Spleen (tissue), 13 donors: ENCODE measurements at places on chromosomes 12 and 14. TPM values are rescaled to one million over a fixed set of nuclear protein-coding genes. Genes with fewer than 3 reads are reported as not detected.

ASIC1 gene
- 0.16 TPM for polyA plus RNA-seq

DEPDC4 gene
- polyA plus RNA-seq, result 0.22 TPM

GRCh38 chr12:39272871-39273655 lies 169.9 kb downstream of the KIF21A start:
- DNase-seq, result no peak

DNA sequence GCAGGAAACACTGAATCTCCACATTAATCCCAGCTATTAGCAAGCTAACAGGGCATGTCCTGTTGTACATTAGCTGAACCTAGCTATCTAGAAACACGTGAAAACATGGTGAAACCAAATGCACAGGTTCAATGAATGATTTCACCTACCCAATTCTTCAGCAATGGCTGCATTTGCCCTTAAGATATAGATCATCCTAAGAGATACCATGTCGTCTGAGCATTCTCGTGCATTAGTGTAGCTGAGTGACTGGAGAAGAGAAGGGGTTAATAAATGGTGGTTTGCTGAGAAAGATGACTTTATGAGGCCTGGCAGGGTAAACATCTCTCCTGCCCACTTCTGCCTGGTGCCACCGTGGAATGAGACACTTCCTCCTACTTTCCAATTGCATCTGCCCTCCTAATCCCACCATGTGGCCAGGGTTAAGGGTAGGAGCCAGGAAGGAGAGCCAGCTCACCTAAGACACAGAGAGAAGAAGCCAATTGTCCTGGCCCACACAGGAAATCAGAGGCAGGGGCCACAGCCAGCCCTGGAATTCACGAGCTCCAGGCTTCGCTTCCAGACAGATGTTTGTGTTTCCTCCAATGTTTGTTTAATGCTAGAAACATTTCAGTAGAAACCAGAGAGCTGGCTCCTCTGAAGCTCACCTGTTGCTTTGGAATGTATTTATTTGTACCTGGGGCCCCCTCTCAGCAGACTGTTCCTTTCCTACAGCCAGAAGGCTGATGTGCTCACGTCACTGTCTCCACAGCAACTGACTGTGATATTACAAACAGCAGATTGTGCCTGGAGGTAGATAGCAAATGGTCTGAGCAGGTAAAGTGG lies 126.0 kb upstream of the PARP11 start:
- no peak for DNase-seq

DNA sequence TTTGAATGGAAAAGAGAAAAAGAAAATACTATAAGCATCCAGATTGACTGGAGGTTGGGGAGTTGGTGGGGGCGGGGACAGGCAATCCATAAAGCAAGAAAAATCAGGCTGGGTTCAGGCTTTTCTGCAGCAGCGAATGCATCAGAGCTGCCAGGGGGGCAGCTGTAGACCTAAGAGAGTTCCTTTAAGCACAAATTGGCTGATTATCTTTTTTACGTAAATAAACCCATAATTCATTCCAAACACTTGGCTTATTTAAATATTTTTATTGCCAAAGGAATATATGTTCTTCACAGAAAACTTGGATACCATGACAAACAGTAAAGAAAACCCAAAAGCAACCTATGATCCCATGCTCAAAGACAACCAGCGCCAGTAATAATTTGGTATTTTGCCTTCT lies 10.2 kb downstream of the BDKRB2 start:
- DNase-seq, result no peak

DNA sequence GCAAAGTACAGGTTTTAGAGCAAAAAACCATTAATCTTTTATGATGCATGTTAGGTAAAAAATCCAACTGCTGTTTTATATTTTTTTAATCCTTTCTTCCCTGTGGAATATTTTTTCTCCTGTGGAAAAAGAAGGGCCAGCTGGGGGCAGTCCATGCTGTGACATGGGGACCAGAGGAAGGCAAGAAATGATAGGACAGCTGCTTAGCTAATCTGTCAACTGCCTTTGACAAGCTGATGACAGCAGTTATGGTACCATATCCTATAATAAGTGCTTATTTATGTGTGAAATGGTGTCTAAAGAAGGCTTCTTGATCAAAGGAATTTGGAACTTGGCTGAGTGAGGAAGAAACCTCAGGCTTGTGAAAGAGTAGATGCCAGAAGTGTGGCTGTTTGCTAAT lies 452.4 kb upstream of the NOVA1 start:
- DNase-seq, result no peak

DNA sequence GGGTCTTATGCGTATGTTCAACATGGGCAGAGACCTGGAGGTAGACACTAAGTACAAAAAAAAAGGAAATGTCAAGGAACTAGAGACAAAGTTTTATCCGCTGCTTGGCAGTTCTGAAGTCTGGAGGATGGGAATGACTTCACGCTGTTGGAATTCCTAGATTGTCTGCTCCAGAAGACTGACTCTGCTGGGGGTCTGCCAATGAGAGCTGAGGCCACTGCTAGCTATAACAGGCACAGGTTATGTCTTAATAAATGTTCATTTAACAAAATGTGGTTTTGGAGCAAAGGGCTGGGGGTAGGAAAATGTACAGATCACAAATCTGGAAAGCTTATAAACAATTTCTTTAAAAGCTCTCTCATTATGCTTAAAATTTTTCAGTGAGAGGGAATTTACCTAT lies 5.9 kb downstream of the RNASE8 start:
- no peak for DNase-seq

DNA sequence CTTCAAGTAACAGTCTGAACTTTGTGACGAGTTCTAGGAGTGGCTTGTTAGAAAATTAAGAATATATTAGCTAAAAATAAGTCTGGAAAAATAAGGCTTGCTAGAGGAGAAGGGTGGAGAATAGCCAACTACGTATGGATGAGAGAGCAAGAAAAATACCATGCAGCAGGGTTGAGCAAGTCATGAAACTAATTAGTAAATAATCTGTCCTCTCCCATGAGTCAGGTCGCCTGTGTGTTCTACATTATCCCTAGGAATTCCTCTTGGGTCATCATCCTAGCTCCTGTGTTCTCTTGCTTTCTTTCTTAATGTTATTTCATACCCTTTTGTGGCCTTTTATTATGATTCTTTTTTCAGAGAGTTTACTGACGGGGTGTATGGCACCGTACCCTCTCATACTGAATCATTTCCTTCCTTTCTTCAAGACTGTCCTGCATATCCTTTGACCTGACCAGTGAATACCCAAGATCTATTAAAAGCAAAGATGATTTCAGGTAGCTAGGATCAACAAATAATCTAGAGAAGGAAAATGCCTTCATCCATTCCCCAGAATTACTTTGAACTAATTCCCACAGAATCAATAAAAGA lies 177.2 kb upstream of the NPAS3 start:
- no peak for DNase-seq
